ENCODE measurements at places on chromosomes 3 and 15. TPM values are rescaled to one million over a fixed set of nuclear protein-coding genes. Genes with fewer than 3 reads are reported as not detected.

Gene CELF6
- total RNA-seq = 0.15 TPM

Gene CKMT1A
- total RNA-seq = 2.7 TPM

Gene GPR160
- 1.0 TPM for total RNA-seq

Gene GOLGA8K
- 0.38 TPM for total RNA-seq

Gene PRKCD
- 22.4 TPM for total RNA-seq

Gene CHRD
- 0.12 TPM for total RNA-seq

Gene RTP1
- total RNA-seq = not detected

Gene PPP2R3A
- total RNA-seq = 3.2 TPM

Gene TRIM42
- not detected for total RNA-seq

Gene XCR1
- total RNA-seq = not detected

Gene FLNB
- 320 TPM for total RNA-seq

Gene SNAPC5
- total RNA-seq = 51.7 TPM

Gene TTLL13
- total RNA-seq = 0.16 TPM

Gene RBP2
- total RNA-seq = not detected

Gene PIF1
- total RNA-seq = 21.1 TPM

Gene SCAANT1
- not detected for total RNA-seq

Gene SNX22
- 1.5 TPM for total RNA-seq

Gene ANKUB1
- not detected for total RNA-seq

Gene ISG20
- 39.7 TPM for total RNA-seq

Gene GABRG3
- total RNA-seq = 0.32 TPM

Gene CYP19A1
- 0.25 TPM for total RNA-seq

Gene TMEM158
- total RNA-seq = 25.8 TPM

Gene CCR4
- total RNA-seq = 0.05 TPM

Gene SPTBN5
- total RNA-seq = 0.25 TPM

Measured in A549 treated with DMSO at 1 μM for 4 hours (cell line).